Effector CD4-positive, alpha-beta T cell (primary cell): ENCODE measurements at places on chromosomes 6 and 20.

DNA sequence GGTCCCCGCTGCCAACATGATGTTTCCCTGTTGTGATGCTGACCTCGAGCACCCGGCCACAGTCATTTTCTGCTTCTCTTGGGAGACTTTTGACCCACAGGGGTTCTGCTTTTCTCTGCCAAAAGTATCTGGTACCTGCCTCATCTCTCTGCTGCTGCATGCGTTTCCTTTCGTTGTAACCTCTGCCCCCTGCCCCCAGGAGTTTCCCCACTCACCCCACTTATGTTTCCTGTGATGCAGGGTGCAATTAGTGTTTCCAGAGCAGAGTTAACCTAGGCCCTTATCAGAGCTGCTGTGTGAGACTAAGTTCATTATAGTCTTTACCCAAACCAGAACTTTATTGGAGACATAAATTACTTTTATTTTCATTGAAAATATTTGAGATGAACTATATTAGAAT is 65.2 kb upstream of the EDN3 start:
- DNase-seq, result no peak

GRCh38 chr6:159753081-159753872 is 8.6 kb upstream of the ACAT2 start:
- DNase-seq, result no peak

GRCh38 chr6:131642987-131643611 is 6.0 kb downstream of the ENPP3 start:
- DNase-seq, result no peak

DNA sequence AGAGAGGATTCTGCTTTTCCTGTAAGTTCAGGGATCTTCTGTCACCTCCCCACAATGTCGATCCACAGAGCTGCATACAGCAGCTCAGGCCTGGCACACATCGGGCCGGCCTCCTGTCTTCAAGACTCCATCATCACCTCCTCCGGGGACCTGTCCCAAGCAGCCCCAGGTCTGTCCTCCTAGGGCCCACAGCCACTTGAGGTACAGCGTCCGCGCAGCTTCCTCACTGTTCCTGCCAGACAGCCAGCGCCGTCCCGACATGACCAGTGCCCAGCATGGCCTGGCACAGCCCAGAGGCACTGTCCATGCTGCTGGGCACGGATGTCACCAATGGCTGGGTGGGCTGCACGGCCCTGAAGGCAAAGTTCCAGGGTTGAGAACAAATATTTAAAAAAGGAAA is 101.6 kb downstream of the DLL1 start:
- DNase-seq, result no peak

DNA sequence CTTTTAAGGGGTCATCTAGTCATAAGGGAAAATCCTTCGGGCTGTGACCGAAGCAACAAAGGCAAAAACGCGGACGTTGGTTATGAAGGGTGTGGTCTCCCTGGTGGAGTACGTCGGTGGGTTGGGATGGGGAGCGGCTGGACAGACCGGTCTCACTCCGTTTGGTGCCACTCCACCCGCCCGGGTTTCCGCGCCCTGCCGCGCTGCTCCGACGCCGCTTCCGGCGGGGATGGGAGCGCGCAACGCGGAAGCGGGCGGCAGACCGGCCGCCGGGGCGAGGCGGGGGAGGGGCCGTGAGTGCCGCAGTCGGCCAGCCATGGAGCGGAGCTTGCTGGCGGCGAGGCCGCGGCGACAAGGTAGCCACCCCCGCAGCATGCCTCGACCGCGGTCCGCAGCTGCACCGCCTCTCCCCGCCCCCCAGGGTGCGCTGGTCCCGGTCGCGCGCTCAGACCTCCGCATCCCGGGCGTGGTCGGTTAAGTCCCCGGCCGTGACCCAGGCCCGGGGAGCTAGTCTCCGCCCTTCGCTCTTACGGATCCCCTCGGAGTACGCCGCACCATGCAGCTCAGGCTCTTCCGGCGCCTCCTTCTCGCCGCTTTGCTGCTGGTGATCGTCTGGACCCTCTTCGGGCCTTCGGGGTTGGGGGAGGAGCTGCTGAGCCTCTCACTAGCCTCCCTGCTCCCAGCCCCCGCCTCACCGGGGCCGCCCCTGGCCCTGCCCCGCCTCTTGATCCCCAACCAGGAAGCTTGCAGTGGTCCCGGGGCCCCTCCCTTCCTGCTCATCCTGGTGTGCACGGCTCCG is at the start of gene B3GALT4:
B3GALT4 (plus strand) TSS at position 260 of the 799 bp plus-strand sequence; CDS start at position 557, 297 bp downstream.
- DNase-seq, result peak; percentile 59

- no peak for DNase-seq
These were observed 44.6 kb downstream of the CDYL start for GRCh38 chr6:4820704-4821276.

DNA sequence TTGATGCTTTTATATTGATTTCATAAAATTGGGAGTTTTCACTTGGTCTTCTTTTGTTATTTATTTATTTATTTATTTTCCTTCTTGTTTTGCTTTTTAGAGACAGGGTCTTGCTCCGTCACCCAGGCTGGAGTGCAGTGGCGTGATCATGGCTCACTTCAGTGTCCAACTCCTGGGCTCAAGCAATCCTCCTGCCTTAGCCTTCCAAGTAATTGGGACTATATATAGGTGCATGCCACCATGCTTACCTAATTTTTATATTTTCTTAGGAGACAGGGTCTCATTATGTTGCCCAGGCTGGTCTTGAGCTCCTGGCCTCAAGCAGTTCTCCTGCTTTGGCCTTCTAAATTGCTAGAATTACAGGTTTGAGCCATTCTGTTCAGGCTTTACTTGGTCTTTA is 38.3 kb upstream of the MYLK2 start:
- DNase-seq, result no peak

DNA sequence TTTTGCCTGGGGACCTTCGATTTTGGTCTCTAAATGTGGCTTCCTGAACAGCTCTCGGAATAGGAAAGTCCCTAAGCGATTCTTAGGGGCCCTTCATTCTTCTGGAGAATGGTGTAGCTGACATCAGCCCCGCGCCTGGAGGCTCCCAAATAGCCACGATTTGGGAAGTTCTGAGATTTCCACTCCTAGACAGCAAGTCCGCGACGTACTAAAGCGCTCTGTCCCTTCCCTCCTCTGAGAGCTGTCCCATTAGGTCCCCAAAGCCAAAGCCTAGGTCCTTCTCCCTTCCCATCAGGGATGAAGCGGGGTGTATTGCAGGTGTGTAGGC is 756 bp downstream of the MOXD1 start:
- DNase-seq, result no peak

DNA sequence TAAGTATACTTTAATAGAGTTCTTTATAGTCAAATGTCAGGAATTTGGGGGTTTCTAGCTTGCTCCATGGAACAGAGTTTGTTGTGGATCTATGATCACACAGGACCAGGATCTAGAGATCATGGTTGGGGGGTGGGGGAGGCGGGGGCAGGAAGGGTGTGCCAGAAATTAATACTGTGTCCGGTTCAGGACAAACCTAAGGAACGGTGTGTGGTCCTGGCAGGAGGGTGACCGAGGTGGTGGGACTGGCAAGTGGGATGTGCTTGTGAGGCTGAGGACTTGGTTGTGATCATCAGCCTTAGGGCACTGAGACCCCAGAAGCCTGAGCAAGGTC is 27.9 kb downstream of the GSTA3 start:
- no peak for DNase-seq

- no peak for DNase-seq
These were observed 30.6 kb downstream of the MTHFD1L start for GRCh38 chr6:150895928-150896632.

DNA sequence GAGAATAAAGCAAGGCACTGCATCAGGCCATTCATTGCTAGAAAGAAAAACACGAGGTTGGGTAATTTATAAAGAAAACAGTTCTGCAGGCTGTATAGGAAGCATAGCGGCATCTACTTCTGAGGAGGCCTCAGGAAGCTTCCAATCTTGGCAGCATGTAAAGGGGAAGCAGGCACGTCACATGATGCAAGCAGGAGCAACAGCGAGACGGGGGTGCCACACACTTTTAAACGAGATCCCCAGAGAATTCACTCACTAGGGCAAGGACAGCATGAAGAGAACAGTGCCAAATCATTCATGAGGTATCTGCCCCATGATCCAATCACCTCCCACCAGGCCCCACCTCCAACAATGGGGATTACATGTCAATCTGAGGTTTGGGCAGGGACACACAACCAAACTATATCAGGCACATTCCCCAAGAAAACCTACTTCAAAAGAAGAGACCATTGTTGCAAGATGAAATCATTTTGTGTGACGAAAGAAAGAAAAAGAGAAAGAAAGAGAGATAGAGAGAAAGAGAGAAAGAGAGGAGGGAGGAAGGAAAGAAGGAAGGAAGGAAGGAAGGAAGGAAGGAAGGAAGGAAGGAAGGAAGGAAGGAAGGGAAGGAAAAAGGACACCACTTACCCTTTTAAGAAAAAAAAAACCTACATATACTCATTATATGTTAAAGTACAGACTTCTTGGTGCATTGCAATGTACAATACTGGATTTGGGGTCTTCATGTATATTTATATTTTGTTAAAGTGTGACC is 95.9 kb upstream of the PLEKHG1 start:
- no peak for DNase-seq

DNA sequence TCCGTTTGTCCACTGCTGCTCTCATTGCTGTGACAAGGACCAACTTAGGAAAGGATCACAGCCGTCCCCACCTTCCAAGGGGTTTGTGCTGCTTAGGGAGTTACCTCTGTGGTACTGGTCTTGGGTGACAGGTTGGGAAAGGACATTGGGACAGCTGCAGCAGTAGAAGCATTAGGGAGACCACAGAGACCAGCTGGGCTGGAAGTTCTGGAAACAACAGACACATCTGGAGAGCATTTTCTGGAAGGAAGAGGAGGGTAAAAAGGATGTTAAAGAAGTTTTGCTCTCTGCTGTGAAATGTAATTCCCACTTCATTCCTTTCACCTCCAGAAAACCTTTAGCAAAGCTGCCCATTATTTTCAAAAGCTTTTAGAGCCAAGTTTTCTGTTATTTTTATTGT is 304.2 kb downstream of the LRFN2 start:
- DNase-seq, result no peak

DNA sequence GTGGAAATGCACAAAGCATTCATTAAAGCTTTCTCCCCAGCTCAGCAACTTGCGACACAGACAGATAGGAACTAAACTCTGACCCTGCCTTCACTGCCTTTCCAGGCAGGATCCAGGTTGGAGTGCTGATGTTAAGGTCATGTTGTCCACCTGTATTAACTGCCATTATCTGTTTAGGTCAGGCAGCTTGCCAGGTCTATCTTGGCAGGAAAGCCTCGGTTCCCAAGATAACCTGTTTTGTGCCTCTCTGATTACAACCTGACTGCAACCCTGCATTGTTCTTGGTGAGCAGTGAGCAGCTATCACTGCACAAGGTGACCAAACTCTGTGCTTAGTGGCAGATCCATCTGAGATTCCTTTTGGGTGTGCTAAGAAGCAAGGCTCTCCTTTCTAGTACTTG is 23.2 kb upstream of the ELOVL2 start:
- DNase-seq, result no peak

DNA sequence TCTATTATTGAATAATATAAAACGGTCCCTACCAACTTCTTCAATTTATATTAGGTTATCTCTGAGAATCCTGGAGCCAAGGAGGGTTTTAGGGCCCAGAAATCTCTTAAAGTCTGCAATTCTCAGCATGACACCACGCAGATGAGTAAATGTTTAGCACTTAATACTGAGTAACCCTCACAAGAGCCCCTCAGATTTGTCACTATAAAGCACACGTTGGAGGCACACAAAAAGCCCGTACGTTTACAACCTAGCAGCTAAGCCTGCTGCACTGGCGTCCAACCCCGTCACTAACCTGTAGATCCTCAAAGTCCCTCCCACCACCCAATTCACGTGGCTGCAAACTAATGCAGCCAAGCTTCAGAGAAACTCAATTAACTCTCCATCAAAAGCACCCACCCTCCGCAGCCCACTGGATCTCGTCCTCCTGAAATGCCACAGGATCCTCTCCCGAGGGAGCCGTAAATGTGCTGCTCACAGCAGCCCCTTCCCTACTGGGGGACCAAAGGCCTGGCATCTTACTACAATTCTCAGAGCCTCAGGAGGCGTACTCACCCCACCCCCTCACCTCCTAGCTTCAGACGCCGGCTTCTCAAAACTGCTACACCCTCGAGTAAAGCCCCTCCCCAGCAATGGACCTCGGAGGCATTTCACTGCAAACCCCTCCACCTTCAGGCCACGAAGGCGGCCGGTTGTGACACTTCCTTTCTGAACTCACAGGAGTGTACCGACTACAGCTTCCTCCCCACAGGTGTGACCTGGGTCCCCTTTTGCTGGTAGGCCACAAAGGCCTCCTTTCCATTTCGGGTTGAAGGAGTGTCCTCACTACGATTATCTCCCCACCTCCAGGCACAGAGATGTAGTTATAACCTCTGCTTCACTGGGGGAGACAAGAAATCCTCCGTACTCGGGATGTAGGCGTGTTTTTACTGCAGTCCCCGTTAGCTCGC is 909 bp downstream of the CPNE1 start:
- peak; percentile 65 for DNase-seq

- DNase-seq, result no peak
These were observed 85.7 kb downstream of the NFATC2 start for GRCh38 chr20:51456511-51457509.

GRCh38 chr6:122476131-122476530 is 4.5 kb upstream of the SERINC1 start:
- DNase-seq, result no peak

DNA sequence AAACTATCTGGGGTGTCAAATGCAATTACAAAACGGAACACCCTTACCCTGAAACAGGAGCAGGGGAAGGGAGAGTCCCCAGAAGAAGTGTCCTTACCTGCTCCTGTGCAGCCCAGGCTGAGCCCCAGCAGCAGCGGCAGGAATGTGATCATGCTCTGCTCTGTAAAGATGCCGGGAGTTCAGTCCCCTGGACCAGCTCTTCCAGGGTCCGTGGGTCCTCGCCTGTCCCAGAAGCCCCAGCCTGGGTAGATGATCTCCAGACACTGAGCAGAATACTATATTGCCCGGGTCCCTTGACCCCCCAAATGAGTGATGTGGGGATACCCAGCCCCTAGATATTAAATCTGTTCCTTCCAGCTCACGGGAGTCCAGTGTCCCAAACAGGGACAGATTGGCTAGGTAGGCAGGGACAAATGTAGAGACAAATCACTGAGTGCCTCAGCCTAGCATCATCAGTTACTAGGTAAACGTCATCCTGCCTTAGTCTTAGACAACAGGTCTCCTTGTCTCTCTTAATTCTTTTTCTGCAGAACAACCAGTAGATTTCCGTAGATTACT is at the start of gene HLA-DMB:
HLA-DMB (minus strand) TSS at position 373 of the 558 bp plus-strand sequence; CDS start at position 152, 221 bp downstream.
- DNase-seq, result peak; percentile 36

- DNase-seq, result no peak
These were observed 388.6 kb upstream of the BTBD3 start for GRCh38 chr20:11529047-11529446.

GRCh38 chr6:168376120-168376519 is 56.5 kb upstream of the DACT2 start:
- no peak for DNase-seq

DNA sequence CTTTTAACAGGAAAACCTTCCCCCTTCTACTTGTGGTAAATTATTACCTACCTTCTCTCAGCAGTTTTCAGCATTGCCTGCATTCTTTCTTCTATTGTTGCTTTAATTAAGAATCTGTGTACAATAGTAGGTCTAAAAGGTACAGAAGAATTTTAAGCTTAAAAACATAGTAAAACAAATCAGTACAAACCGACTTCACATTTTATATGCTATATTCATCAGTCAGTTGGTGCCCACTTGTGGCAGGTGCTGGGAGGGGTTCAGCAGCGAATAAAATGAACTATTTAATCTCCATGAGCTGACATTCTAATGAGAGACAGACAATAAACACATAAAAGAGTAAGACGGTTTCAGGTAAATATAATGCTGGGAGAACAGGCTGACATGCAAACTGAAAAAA is 73.4 kb upstream of the FBXO30 start:
- no peak for DNase-seq

- DNase-seq, result no peak
These were observed 237.5 kb upstream of the TAB2 start for GRCh38 chr6:149079911-149080491.
